Choroid plexus epithelial cell (primary cell): ENCODE measurements at places on chromosomes 12 and 14.

DNA sequence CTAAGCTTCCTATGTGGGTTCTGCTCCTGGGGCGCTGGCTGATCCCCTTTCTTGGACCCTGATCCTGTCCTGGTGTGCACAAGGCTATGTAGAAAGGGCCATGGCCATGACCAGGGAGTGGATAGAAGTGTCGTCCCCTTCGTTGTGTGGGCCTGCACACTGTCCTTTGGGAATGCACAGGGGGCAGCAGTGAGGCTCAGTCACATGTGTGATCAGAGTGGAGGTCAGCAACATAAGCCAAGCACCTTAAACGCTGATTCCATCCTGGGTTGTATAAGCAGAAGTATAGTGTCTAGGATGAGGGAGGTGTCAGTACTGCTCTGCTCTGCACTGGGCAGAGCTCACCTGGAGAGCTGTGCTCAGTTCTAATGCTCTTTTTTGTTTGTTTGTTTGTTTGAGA is 48.4 kb downstream of the ESRRB start:
- DNase-seq = no peak

- peak; percentile 44 for DNase-seq
Measured at GRCh38 chr12:92485351-92486348, 217.1 kb upstream of the PLEKHG7 start.

- DNase-seq = no peak
Measured at GRCh38 chr12:132393245-132393795, 63.9 kb upstream of the GALNT9 start.

GRCh38 chr12:114703060-114703493 is 19.1 kb upstream of the TBX3 start:
- DNase-seq = no peak

- DNase-seq = peak; percentile 75
Measured at GRCh38 chr12:50985322-50985721, 33.0 kb downstream of the HIGD1C start.

GRCh38 chr12:131356485-131357184 is 354.3 kb upstream of the SFSWAP start:
- no peak for DNase-seq

DNA sequence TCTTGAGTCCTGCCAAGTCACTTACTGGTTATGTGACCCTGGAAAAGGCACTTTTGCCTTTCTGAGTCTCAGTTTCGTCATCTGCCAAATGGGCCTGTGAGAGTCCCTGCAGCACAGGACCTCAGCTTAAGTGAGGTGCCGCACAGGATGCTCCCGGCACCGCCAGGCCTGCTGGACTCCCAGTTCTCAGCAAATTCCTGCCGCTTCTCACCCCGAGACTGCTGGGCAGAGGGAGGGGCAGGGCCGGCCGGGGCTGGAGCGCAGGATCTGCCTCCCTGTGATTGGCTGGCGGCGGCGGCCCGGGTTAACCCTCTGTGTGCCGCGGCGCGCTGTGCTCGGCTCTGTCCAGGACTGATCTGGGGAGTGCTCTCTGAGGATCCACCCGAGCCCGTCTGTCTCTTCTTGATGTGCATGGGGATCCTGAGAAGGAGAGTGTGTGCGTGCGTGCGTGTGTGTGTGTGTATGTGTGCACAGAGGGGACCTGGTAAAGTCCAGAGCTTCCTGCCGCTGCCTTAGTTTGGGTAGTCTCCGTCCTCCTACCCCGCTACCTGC is 8.6 kb downstream of the SETD1B start:
- DNase-seq = peak; percentile 84

DNA sequence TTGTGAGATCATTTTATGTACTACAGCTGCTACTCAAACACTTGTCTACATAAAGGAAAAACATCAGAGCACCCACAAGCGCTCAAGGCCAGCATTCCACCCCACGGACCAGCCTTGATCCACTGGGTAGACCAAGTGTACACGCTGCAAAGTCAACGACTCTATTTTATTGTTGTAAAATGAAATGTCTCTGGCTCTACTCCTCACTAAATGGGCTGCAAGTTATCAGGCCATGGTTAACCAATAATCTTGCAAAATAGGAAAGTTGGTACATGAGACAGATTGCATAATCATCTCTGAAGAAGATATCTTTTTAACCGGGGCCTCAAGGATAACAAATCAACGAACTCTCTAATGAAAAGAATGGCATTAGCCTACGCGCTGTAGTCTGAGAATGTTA is 69.9 kb upstream of the FOXN3 start:
- no peak for DNase-seq

GRCh38 chr14:69043596-69044260 is 64.6 kb upstream of the ACTN1 start:
- DNase-seq = peak; percentile 80

- no peak for DNase-seq
Measured at GRCh38 chr12:109767456-109767855, 53.8 kb downstream of the FAM222A start.

GRCh38 chr12:130335517-130336392 is 1.9 kb upstream of the PIWIL1 start:
- peak; percentile 76 for DNase-seq

DNA sequence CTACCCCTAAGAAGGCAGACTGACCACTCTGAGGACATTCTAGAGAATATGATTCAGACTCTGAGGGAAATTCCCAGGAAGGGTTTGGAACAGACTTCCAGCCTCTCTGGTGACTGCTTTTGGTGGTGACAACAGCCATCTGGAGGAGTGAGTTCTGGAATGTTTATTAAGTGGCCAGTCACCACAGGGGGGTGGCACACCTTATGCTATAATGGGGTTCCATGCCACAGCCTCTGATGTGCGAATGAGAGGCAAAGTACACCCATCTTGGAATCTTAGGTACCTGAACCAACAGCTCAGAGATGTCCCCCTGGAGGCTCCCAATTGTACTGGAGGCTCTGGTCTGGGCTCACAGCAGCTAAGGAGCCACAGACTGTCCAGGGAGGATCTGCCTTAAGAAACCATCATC is 9.5 kb upstream of the TINF2 start:
- DNase-seq = peak; percentile 32

- DNase-seq = no peak
Measured at GRCh38 chr12:41950455-41950854, 194.2 kb downstream of the GXYLT1 start.

- peak; percentile 61 for DNase-seq
Measured at GRCh38 chr12:4421590-4422031, 24.0 kb downstream of the FGF6 start.

- peak; percentile 93 for DNase-seq
Measured at GRCh38 chr14:71372411-71372838, 465.2 kb downstream of the PCNX1 start.

GRCh38 chr14:89625244-89625713 is 208.2 kb upstream of the FOXN3 start:
- DNase-seq = no peak

GRCh38 chr14:43123544-43123943 is 1383.5 kb downstream of the FSCB start:
- no peak for DNase-seq

DNA sequence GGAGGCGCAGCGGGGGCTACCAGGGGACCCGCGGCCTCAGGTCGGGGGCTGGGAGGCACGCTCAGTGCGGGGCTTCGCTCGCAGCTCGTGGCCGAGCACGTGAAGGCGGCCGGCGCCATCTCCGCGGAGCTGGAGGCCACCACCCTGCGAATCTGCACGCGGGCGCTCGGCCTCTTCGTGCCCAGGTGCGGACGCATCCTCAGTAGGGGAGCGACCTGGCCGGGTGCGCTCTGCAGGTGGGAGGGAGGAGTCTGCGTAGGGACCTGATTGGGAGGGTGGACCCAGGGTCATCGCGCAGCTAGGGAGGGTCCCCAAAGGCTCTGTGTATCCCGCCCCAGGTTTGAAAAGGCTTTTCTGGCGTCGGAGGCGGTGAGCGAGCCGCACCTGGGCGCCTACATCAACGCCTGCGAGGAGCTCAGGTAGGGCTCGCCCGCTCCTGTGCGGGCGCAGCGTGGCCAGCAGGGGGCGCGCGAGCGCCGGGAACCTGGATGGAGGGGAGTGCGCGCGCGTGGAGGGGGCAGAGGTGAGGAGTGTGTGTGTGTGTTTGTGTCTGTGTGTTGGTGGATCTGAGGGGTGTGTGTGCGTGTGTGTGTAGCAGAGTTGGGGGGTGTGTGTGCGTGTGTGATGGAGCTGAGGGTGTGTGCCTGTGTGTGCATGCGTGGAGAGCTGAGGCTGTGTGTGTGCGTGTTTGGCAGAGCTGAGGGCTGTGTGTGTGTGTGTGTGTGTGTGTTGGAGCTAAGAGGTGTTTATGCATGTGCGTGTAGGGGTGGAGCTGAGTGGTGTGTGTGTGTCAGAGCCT is 10.3 kb downstream of the EXOC3L4 start:
- peak; percentile 66 for DNase-seq

GRCh38 chr12:59398164-59398563 is 197.7 kb upstream of the SLC16A7 start:
- DNase-seq = no peak

DNA sequence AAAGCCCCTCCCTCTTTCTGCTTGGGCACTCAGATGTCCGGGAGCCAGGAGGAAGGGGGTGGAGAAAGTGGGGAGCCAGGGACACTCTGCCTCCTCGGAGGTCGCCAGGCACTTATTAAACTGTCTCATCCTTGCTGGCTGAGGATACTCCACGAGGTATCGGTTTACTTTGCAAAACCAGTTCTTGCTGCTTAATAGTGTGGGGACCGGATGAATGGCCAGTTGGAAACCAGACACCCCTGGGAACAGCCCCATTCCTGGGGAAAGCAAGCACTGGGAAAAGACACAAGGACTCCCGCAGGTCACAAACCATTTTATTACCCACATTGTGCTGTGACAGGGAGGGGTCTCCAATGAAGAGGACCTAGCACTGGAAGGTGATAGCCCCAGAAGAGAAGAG is 34.2 kb downstream of the CCDC88C start:
- DNase-seq = no peak

DNA sequence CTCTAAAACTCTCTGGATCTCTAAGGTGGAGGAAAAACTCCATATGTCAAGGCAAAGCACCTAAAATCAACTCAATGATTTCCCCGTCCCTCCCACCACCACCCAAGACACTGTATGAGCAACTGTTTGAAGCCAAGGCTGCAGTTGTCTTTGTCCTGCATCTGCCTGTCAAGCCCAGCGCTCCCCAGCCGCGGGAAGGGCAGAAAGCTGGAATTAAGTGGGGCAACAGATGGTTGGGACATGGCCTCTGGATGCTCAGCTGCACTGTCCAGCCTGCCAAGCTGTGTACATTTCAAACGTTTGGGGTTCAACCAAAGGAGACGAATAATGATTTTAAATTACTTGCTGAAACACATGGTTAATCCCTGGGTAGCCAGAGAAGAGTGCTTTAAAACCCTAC is 42.2 kb upstream of the PTGR2 start:
- DNase-seq = no peak

GRCh38 chr14:34713122-34713680 is 1.2 kb downstream of the CFL2 start:
- DNase-seq = no peak

- DNase-seq = peak; percentile 47
Measured at GRCh38 chr14:52922656-52923055, 28.2 kb downstream of the FERMT2 start.
